ENCODE measurements at places on chromosomes 12 and 14.

DNA sequence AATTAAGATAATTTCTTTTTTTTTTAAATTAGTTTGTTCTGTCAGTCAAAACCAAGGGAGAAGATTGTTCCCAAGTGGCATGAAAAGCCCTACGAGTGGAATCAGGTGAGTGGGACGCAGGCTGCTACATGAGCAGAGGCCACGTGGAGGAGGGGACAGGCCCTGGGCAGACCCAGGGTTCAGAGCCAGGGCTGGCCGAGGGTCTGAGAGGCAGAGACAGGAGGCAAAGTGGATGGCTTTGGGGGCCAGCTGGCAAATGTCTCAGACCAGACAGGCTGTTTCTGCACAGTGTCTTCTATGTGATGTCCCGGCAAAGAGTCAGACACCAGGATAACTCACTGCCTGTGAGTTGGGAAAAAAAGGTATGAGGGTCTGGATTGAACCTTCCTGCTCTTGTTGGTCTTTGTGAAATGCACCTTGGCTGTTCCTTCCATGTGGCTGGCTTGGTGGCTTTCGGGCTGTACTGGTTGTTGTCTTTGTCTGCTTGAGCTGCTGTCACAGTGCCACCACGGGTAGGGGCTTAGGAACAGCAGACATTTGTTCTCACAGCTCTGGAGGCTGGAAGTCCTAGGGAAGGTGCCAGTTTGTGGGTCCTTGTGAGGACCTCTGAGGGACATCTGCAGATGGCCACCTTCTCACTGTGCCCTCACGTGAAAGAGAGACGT, 35.8 kb upstream of the ASPG start:
- no peak for DNase-seq

GRCh38 chr12:120466560-120467315, 2.8 kb downstream of the SRSF9 start:
- DNase-seq = no peak

- DNase-seq = no peak
Observed at GRCh38 chr14:52327374-52328226, 13.5 kb downstream of the PTGER2 start.

DNA sequence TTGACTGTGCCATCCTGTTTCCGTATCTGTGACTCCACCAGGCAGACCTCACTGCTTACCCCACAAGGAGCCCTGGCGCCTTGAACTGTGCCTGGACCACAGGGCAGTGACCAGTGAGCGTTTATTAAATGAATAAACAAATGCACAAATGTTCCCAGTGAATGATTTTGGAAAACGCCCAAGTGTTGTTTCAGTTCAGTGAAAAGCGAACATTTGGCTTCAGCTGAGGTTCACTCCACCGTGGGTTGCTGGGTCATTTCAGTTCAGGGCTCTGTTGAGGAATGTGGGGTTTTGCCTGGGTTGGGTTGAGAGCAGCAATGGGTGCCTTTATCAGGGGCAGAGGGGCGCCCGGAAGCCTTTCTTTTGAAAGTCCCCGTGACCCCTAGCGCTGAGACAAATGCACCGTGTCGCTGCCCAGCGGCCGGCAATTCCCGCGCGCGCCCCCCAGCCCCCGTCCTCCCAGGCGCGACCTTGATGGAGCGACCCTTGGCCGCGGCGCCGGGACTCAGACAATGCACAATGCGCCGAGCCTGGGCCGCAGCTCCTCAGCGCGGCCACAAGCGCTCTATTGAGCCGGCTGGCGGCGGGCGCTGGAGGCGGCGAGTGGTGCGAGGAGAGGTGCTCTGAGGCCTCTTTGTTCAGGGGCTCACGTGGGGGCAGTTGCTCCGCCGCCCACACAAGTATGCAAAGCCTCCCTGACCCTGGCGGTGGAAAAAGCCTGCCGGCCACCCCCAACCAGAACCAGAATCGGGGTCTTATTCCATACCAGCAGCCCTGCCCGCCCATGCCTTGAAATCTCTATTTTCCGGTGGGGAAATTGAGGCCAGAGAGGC, 40.5 kb upstream of the CLMN start:
- DNase-seq = no peak

- peak; percentile 33 for DNase-seq
Observed at GRCh38 chr14:42192738-42193653, 586.3 kb downstream of the LRFN5 start.

GRCh38 chr12:53999559-54000115, 324 bp upstream of the HOXC9 start:
- no peak for DNase-seq

GRCh38 chr12:94220804-94221203, 72.4 kb downstream of the PLXNC1 start:
- DNase-seq = no peak

- DNase-seq = no peak
Observed at GRCh38 chr12:11635341-11635740, 14.1 kb upstream of the ETV6 start.

- DNase-seq = no peak
Observed at GRCh38 chr14:92830902-92831301, 36.8 kb downstream of the GOLGA5 start.

DNA sequence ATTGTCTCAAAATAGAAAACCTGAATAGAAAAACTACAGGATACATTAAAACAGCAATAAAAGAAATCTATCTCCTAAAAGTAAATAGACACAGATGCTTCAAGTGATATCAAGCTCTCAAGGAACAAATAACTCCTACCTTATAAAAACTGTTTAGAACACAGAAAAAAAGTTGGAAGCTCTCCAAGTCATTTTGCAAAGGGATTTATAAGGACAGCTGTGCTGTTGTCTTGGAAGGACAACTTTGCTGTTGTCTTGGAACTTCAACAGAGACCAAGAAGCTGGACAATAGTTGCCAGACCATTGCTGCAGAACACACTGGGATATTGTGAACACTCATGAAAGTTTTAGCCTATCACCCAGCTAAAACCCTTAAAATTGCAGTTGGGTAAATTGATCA, 780.7 kb downstream of the FLRT2 start:
- no peak for DNase-seq

DNA sequence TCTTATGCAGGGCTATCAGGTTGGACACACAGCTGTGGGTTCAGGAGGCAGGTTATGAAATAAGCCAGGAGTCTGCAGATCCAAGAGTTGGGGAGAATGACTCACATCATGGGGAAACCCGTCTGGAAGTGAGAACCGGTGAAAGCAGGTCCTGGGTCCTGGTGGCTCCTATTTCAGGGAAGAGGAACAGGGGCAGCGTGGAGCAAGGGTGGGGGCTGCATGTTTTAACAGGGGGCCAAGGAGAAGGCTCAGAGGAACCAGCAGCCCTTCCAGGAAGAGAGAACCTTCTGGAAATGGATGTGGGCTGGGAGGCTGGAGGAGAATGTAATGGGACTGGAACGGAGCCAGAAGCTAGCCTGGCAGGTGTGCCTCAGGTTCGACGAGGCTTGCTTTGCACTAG, 7.8 kb upstream of the KRT74 start:
- DNase-seq = no peak

- DNase-seq = no peak
Observed at GRCh38 chr12:131213896-131214442, 260.3 kb downstream of the ADGRD1 start.

GRCh38 chr12:56633468-56634241, 3.5 kb upstream of the BAZ2A start:
- no peak for DNase-seq
